ENCODE measurements at places on chromosomes 12 and 14. TPM values are rescaled to one million over a fixed set of nuclear protein-coding genes. Genes with fewer than 3 reads are reported as not detected.

- H3K4me3 ChIP-seq = no peak overlapping the region
- DNase-seq = no peak
- H3K27me3 ChIP-seq = no peaks in the 10 kb centered on the region
- no peak overlapping the region for H3K27ac ChIP-seq
- H3K4me1 ChIP-seq = no peaks in the 10 kb centered on the region
- H3K36me3 ChIP-seq = no peaks in the 10 kb centered on the region
Measured at GRCh38 chr12:7729746-7730145, 17.4 kb downstream of the CLEC4C start.

DNA sequence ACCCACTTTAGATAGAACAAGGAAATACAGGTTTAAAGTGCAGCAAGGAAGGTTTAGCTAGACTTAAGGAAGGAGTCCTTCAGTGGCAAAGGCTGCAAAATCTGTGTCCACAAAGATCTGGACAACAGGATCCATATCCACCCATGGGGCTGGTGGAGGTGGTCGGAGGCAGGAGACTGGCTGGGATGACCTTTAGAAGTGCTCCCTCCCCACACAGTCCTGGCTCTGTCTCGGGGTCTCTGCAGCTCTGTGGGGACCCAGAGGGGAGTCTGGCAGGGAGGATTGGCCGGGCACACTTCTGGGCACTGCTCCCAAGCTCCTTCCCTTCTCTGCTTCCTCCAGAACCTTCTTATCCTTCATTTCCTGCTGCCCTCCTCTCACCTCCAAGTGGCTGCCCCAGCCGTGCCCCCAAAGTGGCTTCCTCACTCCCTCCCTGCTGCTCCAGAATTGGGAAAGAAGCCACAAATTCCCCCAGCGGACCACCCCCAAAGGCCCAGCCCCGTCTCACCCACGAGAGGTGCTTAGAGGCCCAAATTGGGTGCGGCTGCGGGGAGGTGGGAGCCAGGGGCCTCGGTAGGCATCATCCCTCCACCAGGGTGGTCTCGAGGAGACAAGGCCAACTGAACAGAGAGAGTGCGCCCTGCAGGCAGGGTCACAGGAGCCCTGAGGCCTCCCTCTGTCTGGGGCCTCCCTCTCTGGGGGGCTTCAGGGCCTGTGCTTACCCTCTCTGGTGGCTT is 21.9 kb upstream of the PGF start:
- peak overlapping the region; percentile 95 for H3K27ac ChIP-seq
- no peak overlapping the region for H3K4me3 ChIP-seq
- no peaks in the 10 kb centered on the region for H3K27me3 ChIP-seq
- peak; percentile 64 for DNase-seq
- H3K4me1 ChIP-seq = peaks cover 93% of the 10 kb centered on the region

Gene PLCZ1
- not detected for total RNA-seq

- peaks cover 27% of the 10 kb centered on the region for H3K36me3 ChIP-seq
- no peak overlapping the region for H3K4me3 ChIP-seq
- no peaks in the 10 kb centered on the region for H3K27me3 ChIP-seq
- no peak for DNase-seq
- 0 out of 2 replicates have a peak, but pooled peaks cover 2% of the 10 kb centered on the region for H3K4me1 ChIP-seq
- H3K27ac ChIP-seq = no peak overlapping the region
Measured at GRCh38 chr14:76793956-76794355, 18.7 kb downstream of the ANGEL1 start.

GRCh38 chr14:35047976-35048513 is 2.0 kb downstream of the FAM177A1 start:
- no peak for DNase-seq
- no peak overlapping the region for H3K27ac ChIP-seq
- peaks cover 7% of the 10 kb centered on the region for H3K4me1 ChIP-seq

Gene PPP1R1A
- total RNA-seq = not detected

DNA sequence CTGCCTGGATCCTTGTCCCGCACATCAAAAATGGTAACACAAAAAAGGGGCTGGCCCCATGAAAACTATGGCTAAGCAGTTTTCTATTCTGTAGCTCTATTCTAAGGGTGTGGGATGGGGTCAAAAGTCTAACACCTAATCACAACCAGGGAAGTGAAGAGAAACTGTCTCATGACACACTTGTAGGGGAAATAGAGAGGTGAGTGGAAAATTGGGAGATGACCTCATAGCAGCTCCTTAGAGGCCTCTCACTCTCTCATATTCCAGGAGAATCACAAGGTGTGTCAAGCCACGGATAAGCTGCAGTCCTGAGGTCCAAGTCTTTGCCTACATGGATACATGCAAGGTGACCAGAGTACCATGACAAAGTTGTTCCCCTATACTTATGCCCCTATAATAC is 10.7 kb downstream of the KLHL28 start:
- H3K4me3 ChIP-seq = no peak overlapping the region
- peaks cover 4% of the 10 kb centered on the region for H3K36me3 ChIP-seq
- no peak for DNase-seq
- H3K27ac ChIP-seq = no peak overlapping the region

DNA sequence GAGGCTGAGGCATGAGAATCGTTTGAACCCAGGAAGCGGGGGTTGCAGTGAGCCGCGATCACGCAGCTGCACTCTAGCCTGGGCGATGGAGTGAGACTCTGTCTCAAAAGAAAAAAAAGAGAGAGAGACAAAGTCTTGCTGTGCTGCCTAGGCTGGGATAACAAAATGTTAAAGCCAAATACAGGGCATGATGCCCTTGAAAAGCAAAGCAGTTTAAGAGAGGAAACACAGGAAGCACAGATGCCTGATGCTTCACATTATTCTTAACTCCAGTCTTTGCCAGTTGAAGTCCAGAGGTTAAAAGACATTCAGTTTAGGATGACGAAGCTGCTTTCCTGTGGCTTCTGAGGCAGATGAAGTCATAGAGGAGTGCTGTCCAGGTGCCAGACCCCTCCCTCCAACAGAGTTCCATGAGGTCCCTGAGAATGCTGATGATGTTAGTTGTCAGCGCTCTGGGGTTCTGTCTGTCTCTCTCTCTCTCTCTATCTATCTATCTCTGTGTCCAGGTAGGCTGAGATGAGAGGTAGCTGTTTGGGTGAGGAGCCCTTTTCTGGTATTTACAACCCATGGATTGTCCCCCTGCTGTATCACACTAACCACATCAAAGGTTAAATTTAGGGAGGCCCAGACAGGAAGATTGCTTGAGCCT is 4.9 kb upstream of the MRPL52 start:
- peak; percentile 78 for DNase-seq
- no peaks in the 10 kb centered on the region for H3K36me3 ChIP-seq
- H3K27ac ChIP-seq = peak overlapping the region; percentile 71

Gene CTSG
- not detected for total RNA-seq

Gene RD3L
- total RNA-seq = not detected

DNA sequence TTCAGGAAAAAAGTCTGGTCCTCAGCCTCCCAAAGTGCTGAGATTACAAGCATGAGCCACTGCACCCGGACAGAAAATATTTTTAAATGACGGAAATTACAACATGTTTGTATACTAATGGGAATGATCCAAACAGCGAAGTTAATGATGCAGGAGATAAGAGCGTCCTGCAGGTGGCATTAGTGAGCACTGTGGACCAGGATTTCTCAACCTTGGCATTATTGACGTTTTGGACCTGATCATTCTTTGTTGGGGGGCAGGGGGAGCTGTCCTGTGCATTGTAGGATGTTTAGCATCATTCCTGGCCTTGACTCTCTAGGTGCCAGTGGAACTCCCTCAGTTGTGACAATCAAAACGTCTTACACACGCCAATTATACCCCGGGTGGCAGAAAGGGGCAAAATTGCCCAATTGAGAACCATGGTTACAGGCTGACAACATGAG is 34.1 kb downstream of the SCFD1 start:
- no peaks in the 10 kb centered on the region for H3K4me1 ChIP-seq
- peak; percentile 7 for DNase-seq
- peaks cover 64% of the 10 kb centered on the region for H3K36me3 ChIP-seq
- no peaks in the 10 kb centered on the region for H3K27me3 ChIP-seq

- no peaks in the 10 kb centered on the region for H3K36me3 ChIP-seq
- H3K27ac ChIP-seq = no peak overlapping the region
- H3K27me3 ChIP-seq = no peaks in the 10 kb centered on the region
- no peak overlapping the region for H3K4me3 ChIP-seq
- H3K4me1 ChIP-seq = no peaks in the 10 kb centered on the region
Measured at GRCh38 chr12:120007272-120007671, 18.2 kb downstream of the BICDL1 start.

GRCh38 chr12:62694116-62694515 is 227.5 kb downstream of the MON2 start:
- no peaks in the 10 kb centered on the region for H3K27me3 ChIP-seq
- no peak overlapping the region for H3K27ac ChIP-seq
- no peak overlapping the region for H3K4me3 ChIP-seq
- DNase-seq = no peak
- H3K4me1 ChIP-seq = no peaks in the 10 kb centered on the region
